Vagina (tissue), 2 donors: ENCODE measurements at places on chromosomes 11 and 22. TPM values are rescaled to one million over a fixed set of nuclear protein-coding genes. Genes with fewer than 3 reads are reported as not detected.

GRCh38 chr11:107716884-107717532 lies 5.2 kb upstream of the SLN start:
- DNase-seq, result no peak

GRCh38 chr11:100851147-100851546 lies 164.1 kb downstream of the ARHGAP42 start:
- no peak for DNase-seq

GRCh38 chr11:111737444-111738210 lies 28.6 kb downstream of the PPP2R1B start:
- DNase-seq, result no peak

The MRGPRX3 gene
- not detected for total RNA-seq

GRCh38 chr22:25139062-25139461 lies 60.6 kb upstream of the CRYBB3 start:
- DNase-seq, result no peak

DNA sequence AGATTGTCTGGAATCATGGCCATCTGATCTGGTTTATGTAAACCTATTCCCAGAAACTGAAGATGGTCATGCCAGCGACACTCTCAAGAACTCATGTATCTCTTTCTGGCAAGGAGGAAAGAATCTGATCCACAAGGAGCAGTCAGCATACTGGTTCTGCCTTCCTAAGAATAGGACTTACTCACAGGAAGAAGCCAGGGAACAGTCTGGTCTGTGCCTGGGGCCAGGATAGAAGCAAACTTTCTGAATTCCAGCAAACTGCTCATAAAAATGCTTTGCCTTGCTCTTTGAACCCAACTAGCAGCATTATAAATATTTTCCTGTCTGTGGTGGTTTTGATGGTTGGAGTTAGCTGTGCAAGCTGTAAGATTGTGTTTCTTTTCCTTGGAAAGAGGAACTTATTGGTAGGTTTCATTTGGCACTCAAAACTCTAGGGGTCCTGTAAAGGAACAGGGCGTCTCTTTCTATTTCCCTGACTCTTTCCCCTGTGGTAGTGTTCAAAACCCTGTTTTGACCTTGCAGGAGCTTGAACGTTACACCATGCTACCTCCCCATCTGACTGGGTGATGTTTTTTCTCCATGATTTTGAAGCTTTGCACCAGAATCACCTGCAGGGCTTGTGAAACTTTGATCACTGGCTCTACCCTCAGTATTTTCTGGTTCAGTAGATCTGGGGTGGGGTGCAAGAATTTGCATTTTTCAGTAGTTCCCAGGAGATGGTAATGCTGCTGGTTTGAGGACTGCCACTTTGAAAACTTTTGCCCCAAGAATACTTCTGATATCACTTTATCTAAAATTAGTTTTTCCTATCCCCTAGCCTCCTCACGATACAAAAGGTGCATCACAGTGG lies 627.8 kb upstream of the ANO5 start:
- no peak for DNase-seq

The IL17REL gene
- not detected for total RNA-seq

DNA sequence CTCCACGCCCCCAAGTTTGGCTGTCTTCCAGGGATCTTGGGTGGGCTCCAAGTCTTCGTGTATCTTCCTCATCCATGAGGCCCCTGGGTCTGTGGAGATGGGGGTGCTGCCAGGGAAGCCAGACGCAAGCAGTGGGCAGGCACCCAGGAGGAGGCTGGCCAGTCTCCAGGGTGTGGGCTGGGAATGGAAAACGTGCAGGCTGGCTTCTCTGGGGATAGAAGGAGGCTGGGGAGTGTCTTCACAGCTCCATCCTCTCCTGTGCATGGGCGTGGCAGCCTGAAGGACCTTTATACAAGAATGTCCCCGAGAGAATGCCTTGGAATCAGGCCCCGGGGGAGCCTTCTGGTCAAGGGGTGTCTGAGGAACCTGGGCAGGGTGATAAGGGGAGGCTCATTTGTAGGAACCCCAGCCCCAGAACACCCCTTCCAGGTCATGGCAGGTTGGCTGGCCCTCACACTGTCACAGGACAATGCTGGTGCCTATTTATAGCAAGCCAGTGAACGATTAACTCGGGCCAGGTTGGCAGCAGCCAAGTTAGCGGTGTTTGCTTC lies 14.0 kb downstream of the SGSM1 start:
- no peak for DNase-seq

The OR5M10 gene
- not detected for total RNA-seq

GRCh38 chr11:67588136-67588503 lies 4.5 kb downstream of the GSTP1 start:
- no peak for DNase-seq

DNA sequence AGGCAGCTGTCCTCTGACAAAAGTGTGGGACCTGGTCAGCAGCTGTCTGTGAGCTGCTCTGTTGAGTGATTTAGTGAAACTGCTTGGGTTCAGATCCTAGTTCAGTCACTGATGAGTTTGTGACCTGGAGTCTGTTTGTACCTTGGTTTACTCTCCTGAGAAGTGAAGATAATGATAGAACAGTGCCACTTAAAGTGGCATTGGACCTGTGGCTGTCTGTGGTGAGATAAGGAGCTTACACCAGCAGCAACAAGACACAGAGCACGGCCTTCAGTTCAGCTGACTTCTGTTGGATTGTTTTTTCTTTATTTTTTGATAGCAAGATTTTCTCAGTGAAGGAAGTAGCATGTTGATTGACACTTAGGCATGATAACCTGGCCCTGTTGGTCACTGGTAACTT lies 46.2 kb upstream of the CTTN start:
- DNase-seq, result no peak

GRCh38 chr11:207863-208180 lies 314 bp downstream of the RIC8A start:
- no peak for DNase-seq

The OR52J3 gene
- total RNA-seq, result not detected

The RIN1 gene
- total RNA-seq, result 19.2 TPM

GRCh38 chr22:39297490-39298240 lies 21.8 kb downstream of the RPL3 start:
- no peak for DNase-seq

- no peak for DNase-seq
Measured at GRCh38 chr11:31768749-31769640, 42.1 kb downstream of the PAX6 start.

DNA sequence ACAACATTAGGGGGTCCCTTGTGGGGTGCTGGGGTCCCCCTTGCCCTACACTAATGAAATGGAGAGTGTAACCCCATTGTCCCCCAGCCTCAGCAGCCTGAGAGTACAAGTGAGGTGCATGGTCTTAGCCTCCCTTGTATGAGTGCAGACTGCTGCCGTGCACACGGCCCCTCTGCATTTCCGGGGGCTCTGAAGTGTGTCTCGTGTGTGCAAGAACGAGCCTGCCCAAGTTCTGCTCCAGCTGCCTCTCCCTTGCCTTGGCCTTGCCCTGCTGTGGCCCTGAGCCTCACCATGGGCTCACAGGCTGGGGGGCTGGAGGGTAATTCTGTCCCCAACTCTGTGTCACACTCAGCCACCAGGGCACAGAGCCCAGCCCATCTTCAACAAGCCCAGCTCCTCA lies 5.2 kb upstream of the EHD1 start:
- DNase-seq, result no peak

DNA sequence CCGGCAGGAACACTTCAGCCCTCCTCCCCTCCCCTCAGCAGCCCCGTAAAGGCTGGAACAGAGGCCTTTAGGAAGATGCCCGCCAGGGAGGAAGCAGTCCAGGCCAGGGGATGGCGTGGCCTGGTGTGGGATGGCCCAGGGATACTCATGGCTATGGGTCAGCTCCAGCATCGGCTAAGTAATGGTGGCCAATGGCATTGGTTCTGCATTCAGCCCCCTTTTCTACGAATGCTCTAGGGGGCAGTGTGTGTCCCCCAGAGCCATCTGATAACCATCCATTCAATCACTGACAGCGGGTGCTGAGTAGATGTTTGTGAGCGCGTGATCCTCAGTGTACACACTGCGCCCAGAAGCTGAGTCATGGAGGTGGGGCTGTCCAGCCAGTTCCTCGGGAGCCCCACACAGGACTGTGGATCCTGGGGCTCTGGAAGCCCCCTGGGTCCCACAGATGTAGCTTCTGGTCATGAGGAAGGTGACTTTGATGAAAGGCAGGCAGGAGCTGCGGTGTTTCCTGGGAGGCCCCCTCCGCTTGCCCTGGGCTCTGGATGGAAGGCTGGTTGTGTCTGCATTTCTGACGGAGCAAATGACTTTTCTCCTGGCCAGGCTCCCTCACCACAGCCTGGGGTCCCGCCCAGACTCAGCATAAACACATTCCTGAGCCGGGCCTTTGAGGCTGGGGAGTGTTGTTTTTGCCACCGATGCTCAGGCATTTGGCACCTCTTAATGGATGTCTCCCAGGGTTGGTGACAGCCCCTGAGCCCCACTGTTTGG lies 46.5 kb downstream of the FBLN1 start:
- DNase-seq, result no peak

- DNase-seq, result no peak
Measured at GRCh38 chr11:76640501-76640900, 30.0 kb downstream of the LRRC32 start.

The THY1 gene
- total RNA-seq, result 48.9 TPM

- DNase-seq, result no peak
Measured at GRCh38 chr11:99065121-99065520, 44.4 kb downstream of the CNTN5 start.

DNA sequence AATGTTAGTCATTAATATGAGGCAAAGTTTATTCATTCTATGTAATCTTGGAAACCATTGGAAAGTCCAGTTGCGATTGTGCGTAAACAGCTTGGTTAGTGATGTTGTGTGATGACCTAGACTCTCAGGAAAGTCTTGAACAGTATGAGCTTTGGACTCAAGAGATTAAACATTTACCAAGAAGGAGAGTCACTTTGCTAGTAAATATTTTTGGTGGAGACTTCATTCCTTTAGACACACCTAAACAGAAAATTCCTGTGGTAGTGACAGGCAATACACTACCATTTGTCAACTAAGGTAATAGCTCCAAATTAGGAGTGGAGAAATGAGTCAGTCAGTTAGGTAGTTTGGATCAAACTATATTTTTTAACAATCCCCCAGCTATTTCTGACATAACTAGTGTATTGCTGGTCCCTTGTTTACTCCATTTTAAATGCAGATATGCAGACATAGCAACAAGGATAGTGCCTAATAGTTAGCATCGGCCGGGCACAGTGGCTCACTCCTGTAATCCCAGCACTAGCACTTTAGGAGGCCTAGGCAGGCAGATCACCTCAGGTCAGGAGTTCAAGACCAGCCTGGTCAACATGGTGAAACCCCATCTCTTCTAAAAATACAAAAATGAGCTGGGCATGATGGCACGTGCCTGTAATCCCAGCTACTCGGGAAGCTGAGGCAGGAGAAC lies 89.3 kb downstream of the ARHGAP42 start:
- no peak for DNase-seq

GRCh38 chr11:9665749-9666148 lies 1.9 kb downstream of the SWAP70 start:
- no peak for DNase-seq

GRCh38 chr11:134468796-134469195 lies 56.8 kb upstream of the B3GAT1 start:
- DNase-seq, result no peak

GRCh38 chr22:20588092-20588842 lies 80.9 kb downstream of the MED15 start:
- no peak for DNase-seq

The SMTNL1 gene
- total RNA-seq, result not detected

The BTBD18 gene
- not detected for total RNA-seq

DNA sequence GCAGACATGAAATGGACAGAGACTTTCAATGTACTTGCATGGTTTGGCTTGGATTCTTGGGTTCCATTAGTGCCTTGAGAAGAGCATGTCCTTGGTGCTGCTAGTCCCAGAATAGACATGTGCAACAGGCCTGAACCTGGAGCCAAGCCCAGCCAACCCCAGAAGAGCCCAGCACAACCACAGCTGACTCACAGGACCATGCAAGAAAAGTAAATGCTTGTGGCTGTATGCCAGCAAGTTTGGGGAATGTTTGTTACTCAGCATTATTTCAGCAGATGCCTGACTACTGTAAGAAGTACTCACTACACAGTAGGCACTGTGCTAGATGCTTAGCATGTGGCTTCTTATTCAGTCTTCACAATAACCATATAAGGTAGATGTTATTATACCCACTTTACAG lies 39.2 kb upstream of the HMGXB4 start:
- peak; percentile 43 for DNase-seq
